Activated naive CD8-positive, alpha-beta T cell treated with anti-CD3 and anti-CD28 coated beads, Interleukin-2, amount 10 ng/mL, durations not matched to agents 7 days and 5 days (primary cell): ENCODE measurements at places on chromosomes 5 and 9.

DNA sequence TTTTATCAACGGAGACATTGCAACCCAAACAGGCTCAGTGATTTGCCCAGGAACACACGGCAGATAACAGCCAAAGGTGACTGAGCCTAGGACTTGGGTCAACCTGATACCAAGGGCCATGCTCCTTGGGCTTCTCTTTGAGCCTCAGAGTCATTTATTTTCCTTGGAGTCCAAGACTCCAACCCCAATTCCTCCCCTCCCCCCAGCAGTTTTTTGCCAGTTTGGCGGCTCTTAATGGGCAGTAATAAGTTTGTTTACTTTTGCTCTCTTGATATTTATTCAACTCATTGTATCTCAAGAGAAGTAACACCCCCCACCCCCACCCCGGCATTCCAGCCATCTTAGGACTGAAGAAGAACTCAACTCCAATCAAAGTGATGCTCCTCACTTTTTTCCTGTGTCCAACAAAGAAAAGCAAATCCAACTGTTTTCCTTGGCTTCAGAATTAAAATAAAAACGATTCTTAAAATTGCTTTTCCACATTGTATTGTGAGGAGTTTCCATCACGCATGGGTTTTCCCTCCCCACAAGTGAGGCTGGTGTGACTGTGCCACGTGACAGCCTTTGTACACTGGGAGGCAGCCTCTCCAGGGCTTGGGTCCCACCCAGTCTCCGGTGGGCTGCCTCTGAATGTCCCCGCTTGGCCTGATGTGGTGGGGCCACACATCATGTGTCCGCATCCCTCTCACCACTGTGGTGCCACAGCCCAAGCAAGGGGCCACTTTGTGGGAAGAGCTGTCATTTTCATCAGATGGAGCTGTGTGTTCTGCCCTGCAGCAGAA, 9.1 kb downstream of the ANGPTL2 start:
- peaks cover 19% of the 10 kb centered on the region for H3K4me1 ChIP-seq
- no peak overlapping the region for H3K4me3 ChIP-seq
- peaks cover 1% of the 10 kb centered on the region for H3K36me3 ChIP-seq
- peaks cover 4% of the 10 kb centered on the region for H3K27me3 ChIP-seq

DNA sequence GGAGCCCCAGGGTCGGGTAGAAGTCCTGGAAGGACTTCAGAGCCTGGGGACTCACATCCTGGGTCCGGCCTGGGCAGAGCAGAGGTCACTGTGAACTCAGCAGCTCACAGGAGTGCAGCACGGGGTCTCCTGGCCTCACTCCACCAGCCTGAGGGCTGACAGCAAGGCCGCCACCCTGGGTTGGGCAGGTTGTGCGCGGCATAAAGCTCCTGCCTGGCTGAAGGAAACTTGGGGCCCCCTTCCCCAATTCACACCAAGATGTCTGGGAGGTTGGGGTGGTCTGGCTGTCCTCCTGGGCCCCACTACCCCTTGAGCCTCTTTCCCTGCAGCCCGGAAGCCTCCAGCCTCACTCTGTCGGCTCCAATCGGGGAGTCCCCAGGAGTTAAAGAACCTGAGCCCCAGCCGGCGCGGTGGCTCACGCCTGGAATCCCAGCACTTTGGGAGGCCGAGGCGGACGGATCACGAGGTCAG, 2.1 kb downstream of the LCN15 start:
- no peak overlapping the region for H3K4me3 ChIP-seq
- H3K36me3 ChIP-seq: no peaks in the 10 kb centered on the region
- peaks cover 4% of the 10 kb centered on the region for H3K4me1 ChIP-seq
- no peak for DNase-seq

- no peaks in the 10 kb centered on the region for H3K36me3 ChIP-seq
- H3K4me3 ChIP-seq: no peak overlapping the region
- DNase-seq: no peak
- H3K27me3 ChIP-seq: no peaks in the 10 kb centered on the region
Observed at GRCh38 chr5:42267091-42267490, 156.1 kb upstream of the GHR start.

GRCh38 chr5:55860288-55860687, 9.1 kb downstream of the IL31RA start:
- no peak for DNase-seq
- no peak overlapping the region for H3K4me3 ChIP-seq
- H3K4me1 ChIP-seq: peaks cover 31% of the 10 kb centered on the region
- no peak overlapping the region for H3K27ac ChIP-seq
- H3K36me3 ChIP-seq: peaks cover 5% of the 10 kb centered on the region

DNA sequence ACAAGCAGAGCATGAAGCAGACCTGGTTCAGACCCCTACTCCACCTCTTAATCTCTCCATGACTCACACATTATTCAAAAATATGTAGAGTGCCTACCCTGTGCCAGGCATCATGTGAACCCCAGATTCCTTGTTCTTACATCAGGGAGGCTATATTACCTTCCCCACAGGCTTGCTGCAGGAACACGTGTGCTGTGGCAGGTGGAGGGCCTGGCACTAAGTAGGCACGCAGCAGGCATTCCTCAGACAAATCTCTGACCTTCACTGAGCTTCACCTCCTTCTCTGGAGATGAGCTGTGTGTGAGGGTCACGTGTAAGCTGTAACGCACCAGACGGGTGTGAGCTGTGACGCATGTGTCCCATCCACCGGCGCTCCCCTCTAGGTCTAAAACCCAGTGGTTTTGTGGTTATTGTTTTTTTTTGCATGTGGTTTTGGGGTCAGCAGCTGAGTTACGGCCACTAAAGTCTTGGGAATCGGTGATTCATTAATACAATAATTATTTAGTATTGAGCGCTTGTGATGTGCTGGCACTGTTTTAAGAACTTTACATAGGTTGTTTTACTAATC, 30.3 kb downstream of the ANGPTL2 start:
- H3K27ac ChIP-seq: no peak overlapping the region
- no peak for DNase-seq
- no peaks in the 10 kb centered on the region for H3K36me3 ChIP-seq

- H3K4me1 ChIP-seq: no peaks in the 10 kb centered on the region
- no peaks in the 10 kb centered on the region for H3K36me3 ChIP-seq
- no peak overlapping the region for H3K4me3 ChIP-seq
Observed at GRCh38 chr5:65142511-65143011, 339.2 kb downstream of the ADAMTS6 start.

DNA sequence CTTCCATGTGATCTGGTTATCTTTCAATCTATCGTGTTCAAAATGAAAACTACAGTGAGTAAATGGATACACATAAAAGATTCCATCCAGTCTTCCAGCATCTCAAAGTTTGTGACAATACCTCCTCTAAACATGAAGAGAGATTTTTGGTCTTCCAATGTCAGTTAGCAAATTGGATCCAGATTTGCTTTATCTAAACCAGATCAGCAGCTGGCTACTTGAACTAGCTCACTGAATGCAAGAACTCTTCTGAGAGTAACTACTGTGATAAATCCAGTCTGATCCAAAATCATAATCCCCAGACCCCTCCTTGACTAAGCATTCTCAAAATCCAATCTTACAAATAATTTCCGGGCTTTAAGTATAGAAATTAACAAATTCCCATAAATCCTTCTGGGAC, 2177.9 kb upstream of the C9orf72 start:
- H3K36me3 ChIP-seq: no peaks in the 10 kb centered on the region

DNA sequence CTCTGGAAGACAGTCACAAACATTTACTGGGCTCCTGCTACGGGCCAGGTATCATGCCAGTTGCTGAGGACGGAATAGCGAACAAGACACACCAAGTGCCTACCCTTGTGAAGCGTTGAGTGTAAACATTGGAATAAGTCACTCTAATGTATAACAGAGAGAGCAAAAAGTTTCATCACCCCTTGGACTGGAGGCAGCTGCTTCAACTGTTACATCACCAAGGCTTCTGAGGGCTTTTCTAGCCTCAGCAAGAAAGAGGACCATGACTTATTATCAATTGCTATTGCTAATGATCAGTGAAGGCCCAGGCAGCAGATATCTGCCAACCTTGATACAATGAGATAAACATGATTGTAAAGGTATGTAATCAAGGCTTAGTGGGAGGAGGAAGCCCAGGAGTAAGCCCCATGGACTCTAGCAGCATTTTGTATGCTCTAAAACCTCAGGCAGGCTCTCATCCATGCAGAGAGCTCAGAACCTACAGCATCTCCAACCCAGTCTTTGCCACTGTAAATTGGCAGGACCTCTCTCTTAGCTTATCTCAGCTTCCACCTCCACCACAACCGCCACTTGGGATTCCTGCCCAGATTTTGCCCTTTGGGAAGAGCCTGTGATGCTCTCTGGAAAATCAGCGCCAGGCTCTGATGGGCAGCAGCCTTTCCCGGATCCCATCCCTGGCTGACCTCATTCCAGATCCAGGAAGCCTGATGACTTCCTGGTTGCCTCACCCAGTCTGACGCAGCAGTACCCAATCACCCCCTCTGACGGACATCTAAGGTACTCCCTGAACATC, 54.5 kb downstream of the ADAM19 start:
- H3K4me1 ChIP-seq: peaks cover 19% of the 10 kb centered on the region
- no peak for DNase-seq
- H3K27me3 ChIP-seq: no peaks in the 10 kb centered on the region
- H3K36me3 ChIP-seq: peaks cover 32% of the 10 kb centered on the region
